ENCODE measurements at places on chromosomes 11 and 22.

GRCh38 chr11:74754507-74755252, 6.0 kb downstream of the RNF169 start:
- DNase-seq: no peak

GRCh38 chr11:69372589-69373250, 78.8 kb downstream of the MYEOV start:
- DNase-seq: no peak

- no peak for DNase-seq
Observed at GRCh38 chr11:29293825-29294224, 723.0 kb downstream of the KCNA4 start.

GRCh38 chr11:125452125-125452470, 44.0 kb downstream of the FEZ1 start:
- DNase-seq: no peak

DNA sequence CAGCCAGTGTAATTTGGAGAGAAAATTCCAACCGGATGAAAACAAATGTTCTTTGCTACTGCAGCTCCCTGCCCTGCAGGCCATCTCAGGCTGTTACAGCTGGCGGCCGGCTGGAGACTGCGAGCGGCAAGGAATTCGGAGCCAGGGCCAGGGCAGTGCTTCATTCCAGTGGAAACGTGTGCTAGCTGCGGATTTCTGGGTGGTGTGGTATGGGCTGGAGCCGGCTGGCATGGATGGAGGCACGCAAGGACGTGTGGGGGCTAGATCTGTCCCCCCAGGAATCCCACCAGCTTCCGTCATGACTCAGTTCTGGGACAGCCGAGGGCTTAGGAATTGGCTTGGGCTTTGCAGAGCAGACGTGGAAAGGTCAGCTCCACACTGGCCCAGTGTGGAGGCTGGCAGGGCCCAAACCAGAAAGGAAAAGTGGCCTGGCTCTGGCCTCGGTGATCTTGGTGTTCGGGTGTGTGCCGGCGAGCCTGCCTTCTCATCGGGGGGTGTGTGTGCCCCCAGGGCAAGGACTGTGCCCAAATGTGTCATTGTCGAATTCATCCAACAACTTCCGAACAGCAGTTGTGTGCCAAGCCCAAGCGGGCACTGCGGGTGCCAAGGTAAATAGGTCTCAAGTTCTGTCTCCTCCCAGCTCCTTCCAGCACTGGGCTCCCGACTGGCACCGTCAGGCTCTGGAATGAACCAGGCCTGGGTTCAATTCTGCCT, 48.1 kb upstream of the SHISAL1 start:
- DNase-seq: no peak

DNA sequence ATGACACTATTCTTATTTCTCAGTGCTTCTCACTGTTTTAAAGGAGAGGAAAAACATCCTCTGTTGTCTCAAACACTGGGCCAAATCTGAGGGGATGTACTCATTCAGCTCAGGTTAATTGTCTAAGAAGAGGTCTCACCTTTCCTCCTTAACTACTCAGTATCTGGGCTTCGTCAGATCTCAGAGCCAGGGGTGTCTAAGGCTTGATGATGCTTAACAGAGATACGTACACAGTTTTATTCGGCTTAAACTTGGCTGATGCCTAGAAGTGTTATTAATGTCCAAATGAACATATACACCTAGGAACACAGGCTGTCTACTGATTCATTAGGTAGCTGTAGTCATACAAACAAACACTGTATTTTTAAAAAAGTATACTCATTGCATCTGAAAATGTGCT, 85.8 kb downstream of the UVRAG start:
- no peak for DNase-seq

GRCh38 chr11:8841899-8842298, 69.1 kb upstream of the AKIP1 start:
- DNase-seq: no peak

DNA sequence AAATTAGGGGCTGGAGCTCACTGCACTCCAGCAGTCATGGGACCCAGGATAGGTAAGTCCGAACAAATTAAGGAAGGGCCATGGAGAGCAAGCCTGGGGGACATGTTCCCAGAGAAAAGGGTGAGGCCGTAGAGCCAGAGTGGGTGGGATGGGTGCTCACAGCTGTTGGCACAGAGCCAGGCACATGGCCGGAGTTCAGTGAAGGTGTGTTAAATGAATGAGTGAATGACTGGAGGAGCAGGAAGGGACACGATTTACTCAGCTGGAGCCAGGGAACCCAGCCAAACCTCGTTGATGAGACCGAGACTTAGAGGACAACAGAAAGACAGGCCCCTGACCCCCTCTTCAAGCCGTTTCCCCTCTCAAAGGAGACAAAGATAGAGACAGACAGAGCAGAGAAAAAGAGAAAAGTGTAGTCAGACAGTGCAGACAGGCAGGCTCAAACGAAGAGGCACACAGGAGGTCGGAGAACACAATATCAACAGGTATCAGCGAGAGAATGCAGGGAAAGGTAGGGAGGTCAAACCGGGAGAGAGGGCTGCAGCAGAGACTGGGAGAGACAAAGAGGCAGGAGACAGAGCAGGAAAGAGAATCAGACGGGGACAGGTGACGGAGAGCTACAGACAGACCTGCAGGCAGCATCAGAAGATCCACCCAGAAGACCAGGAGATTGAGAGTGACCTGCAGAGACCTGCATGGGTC, 590 bp downstream of the SLCO2B1 start:
- DNase-seq: no peak

GRCh38 chr11:27532652-27533325, 26.2 kb upstream of the LIN7C start:
- DNase-seq: no peak

DNA sequence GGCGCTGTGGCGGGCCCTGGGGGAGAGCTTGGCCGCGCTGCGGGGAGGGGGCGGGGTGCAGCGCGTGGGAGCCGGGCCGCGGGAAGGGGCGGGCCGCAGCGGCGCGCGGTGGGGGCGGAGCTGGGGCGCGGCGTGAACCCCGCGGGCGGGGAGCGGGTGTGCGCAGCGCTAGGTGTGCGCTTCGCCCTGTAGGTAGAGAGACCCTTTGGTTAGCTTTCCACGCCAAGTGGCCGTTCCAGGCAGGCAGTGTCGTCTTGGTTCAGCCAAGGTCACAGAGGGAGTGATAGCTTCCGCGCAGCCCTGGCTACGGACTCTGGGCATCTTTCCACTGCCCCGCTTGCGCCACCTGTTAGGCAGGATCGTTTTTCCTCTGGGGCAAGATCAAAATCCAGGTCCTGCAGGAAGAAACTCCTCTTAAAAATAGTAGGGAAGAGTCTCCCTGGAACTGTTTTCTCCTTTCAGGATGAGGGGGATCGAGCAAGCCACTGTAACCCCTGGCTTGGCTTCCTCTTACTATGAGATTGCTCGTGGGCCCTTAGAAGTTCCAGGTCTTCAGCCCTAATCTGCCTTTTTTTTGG, 434 bp downstream of the BANF1 start:
- DNase-seq: no peak

Measured in naive B cell (primary cell).